NCI-H526 treated with DMSO at 0.1 percent for 48 hours (cell line): ENCODE measurements at places on chromosomes 13 and 19.

DNA sequence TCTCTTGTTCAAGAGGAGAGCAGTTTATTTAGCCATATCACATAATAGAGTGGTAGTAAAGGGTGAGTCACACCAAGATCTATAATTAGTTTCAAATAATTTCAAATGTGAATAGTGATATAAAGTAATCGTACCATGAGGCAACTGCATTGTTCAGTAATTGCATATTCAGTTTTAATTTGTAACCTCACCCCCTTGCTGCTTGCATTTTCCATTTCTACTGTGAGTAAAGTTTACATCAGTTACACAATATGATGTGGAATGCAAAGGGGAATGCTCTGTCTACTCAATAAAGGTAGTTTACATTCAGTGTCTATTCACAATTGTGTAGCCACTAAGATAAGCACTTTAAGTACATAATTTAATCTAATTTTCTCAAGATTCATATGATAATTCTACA, 1695.7 kb upstream of the SPRY2 start:
- DNase-seq = no peak

DNA sequence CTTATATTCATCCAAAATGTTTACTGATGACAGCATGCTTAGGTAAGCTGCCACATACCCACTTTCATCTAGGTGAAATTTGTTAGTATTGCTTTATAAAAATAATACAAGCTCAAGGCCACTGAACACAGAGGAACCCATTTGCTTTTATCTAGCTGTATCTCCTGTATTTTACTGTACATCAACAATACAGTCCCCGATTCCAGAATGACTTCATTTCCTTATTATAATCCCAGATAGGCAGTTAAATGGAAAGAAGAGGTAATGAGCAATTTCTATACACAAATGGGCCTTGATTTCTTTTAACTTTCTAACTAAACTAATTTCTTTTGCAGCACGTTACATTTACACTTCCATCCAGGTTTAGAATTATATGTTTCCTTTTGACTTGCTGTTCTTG, 86.2 kb downstream of the SHISA2 start:
- no peak for DNase-seq

- DNase-seq = no peak
These were observed 44.4 kb upstream of the NPAS1 start for GRCh38 chr19:46975011-46975924.

- DNase-seq = no peak
These were observed 83.9 kb downstream of the LRRC63 start for GRCh38 chr13:46295491-46296114.

DNA sequence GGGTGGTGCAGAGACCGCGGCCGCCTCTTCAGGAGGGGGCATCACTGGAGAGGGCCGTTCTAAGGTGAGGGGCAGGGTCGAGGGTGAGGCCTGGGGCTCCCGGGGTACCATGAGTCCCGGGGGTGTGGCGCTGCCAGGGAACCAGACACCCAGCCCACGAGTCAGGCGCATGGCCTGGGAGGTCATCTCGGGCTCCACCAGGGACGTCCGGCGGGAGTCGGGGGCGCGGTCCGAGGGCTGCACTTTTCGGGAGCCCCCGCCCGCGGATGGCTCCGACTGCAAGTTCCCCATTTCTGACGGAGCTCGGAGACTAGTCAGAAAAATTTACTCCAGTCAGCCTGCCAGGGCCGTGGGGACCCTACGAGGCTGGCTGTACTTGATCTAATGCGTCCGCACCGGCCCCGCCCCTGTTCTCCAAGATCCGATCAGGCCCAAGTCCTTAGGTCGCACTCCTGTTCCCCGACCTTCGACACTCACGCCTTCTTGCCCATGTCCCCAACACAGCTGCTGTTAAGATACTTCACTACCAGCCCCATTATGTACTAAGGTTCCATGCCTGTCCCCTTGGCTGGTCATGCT, 774 bp downstream of the GGN start:
- DNase-seq = no peak

- DNase-seq = no peak
These were observed 61.8 kb downstream of the OLFM4 start for GRCh38 chr13:53090461-53090860.

GRCh38 chr19:58117841-58118575, 20.0 kb upstream of the ZSCAN18 start:
- DNase-seq = no peak

DNA sequence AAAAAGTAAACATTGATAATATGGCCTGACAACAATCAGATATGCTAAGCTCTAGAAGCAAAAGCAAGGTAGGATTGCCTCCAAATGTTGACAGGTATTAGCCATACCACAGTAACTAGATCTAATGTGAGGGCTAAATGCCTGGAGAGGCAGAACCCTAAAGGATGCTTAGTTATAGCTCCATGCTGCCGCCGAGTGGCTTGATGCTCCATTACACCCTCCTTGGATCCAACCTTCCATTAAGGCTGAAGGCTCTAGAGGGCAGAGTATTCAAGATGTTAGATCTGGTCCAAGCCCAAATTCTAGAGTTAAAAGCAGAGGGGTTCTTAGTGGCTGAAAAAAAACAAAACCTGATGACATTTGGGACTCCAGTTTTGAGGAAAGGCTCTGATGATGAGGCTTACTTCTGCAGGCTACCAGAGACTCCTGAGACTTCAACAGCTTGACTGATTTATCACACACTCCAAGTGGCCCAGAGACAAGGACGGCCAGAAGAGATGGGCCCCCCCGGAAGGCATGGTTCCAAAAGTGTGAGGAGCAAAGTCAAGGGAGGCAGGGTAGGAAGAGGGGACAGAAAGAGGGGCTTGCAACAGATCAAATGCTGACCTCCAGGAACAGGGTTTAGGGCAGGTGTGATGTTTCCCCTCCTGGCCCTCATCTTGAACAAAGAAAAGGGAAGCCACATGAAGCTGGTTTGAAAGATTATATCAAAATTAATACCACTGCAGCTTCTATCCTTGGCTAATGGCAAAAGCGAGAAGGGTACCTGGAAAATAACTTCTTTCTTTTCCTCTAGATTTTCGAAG, 21.9 kb upstream of the CPB2 start:
- peak; percentile 63 for DNase-seq

DNA sequence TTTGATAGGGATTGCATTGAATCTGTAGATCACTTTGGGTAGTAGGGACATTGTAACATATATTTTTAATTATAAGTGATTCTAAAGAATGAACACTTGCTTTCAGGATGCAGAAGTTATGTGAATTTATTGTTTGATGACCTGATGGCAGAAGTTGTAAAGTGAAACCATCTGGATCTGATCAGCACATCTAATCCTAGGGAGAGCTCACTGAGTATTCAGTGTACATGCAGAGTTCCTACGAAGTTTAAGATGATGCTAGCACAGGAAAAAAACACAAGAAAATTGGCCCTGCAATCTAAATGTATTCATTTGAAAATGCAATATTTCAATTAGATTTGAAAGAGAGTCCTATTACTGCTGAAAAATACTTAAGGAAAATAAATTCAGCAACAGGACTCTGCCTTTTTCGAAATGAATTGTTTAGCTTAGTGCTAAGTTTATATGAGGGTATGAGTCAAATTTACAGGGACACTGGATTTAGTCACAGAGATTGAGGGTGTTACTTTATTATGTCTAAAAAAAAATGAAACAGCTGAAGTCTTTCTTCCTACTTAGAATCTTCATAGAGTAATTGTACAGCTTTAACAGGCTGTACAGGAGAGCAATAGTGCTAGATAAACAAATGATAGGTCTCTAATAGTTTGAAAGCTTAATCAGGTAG, 385.7 kb downstream of the DCT start:
- DNase-seq = no peak

- DNase-seq = no peak
These were observed 25.4 kb downstream of the PAK4 start for GRCh38 chr19:39150807-39151600.

GRCh38 chr19:47283405-47284059, 8.8 kb downstream of the INAFM1 start:
- no peak for DNase-seq

DNA sequence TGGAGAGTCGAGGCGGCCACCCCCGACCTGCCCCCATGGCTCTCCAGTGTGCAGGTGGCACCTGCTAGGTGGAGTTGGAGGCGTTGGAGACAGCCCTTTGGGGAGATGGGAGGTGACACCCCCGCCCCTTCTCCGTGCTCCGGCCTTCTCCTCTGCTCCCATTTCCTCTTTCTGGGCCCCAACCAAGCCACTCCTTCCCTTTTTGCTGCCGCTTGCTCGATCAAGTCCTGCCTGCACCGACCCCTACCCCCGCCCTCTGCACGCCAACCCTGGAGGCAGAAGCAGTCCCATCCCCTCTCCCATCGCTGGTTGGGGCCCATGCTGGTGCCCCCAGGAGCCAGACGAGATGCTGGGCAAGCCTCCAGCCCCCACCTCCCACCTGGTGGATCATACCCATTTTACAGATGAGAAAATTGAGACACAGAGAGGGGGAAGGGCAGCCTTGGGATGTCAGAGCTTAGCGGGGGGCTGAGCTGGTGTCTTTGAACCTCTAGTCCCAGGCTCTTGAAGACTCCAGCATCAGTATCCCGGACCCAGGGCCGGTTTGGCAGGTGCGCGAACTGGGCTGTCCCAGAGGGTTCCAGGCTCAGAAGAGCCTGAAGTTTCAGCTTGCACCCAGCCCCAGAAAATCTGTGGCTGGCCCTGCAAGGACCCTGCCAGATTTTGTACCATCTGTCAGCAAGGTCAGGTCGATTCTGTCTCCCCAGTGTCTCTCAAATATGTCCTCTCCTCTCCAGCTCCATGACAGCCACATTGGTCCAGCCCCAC, 10.3 kb downstream of the GNA15 start:
- DNase-seq = no peak

DNA sequence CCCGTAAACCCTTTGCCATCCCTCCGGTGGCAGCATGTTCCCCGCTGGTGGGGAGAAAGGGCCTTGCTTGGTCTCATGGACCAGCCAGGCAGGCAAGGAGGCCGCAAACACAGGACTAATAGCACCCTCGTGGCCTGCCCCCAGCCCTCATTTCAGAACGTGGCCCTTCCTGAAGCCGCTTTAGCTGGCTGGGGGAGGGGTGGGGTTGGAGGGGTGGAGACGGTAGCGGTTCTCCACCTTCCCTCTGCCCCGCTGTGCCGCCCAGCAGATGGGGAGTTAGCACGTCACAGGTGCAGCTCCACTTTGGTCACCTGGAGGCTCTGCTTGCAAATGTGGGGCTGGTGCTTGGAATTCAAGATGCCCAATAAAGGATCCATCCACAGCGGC, 59.3 kb upstream of the URI1 start:
- no peak for DNase-seq

DNA sequence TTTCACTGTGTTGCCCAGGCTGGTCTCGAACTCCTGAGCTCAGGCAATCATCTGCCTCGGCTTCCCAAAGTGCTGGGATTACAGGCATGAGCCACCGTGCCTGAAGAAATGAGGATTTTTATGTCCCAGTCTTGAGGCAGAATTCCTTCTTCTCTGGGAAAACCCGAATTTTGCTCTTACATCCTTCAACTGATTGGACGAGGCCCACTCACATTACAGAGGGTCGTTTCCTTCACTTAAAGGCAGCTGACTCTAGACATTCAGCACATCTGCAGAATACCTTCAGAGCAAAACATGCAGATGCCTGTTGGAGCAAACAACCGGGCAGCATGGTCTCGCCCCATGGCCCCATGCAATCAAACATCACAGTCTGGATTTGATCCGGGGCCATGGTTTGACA, 36.3 kb upstream of the NFIC start:
- DNase-seq = no peak

- DNase-seq = no peak
These were observed 11.8 kb downstream of the IFNL1 start for GRCh38 chr19:39307822-39308530.

GRCh38 chr13:73934215-73934641, 200.0 kb downstream of the KLF12 start:
- no peak for DNase-seq

- no peak for DNase-seq
These were observed 6.1 kb downstream of the LRFN3 start for GRCh38 chr19:35942235-35942634.

DNA sequence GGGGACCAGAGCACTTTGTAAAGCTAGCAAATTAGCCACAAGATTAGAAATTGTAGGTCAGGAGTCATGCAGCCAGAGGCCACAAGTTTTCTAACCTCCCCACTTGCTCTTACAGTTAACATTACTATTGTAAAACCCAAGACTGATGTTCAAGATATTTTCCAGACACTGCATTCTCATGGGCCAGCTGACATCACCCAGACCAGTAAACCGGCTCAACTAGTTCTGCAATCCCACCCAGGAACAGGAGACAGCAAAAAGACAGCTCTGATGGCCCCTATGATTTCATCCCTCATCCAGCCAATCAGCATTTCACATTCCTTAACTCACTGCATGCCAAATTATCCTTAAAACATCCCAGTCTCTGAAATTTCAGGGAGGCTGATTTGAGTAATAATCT, 178.5 kb downstream of the PRR20E start:
- DNase-seq = no peak

DNA sequence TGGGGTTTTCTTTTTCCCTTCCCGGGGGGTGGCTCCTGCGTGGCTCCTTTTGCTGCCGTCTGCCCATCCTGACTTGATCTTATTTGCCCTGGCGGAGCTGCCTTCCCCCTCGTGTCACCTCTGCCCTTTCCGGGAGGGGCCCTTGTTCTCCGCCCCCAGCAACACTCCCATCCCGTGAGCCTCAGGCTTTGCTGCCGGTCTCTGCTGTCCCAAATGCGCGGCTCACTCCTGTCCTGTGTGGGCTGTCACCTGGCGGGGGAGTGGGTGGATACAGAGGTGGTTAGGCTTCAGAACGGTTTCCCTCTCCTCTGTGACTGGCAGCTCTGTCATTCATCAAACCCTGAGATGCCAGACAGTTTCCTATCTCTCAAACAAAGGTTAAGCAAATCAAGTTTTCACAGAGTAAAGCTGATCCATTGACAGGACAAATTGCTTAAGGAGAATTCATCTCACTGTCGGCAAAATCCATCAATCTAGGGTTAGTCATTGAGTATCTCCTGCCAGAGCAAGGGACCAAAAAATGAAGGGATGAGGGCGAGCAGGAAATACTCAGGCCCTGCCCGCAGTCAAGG, 84.0 kb downstream of the ANKRD10 start:
- no peak for DNase-seq

DNA sequence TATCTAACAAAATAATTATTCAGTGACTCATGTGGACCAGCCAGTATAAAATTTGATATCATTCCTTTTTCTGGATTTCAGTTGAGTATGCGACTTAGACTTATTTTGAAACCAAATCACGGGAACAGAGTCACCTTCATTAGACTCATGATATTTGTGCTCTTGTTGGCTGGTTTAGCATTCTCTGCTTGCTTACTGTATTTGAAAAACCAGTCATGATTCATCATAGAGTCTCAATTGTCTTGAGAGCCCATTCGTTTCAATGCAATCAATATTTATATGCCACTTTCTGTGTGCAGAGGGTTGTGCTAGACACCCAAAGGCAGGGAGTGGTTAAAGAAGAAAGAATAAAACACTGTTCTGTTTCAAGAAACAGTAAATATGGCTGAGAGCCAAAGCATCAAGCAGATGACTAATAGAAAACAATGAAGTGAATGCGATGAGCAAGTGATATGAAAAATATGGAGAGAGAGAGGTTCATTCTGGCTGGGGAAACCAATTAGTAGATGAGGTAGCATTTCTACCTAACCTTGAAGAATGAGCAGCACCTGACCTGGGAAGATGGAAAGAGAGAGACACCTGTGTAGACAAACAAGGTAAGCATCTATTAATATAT, 99.6 kb upstream of the MBNL2 start:
- no peak for DNase-seq
